ENCODE measurements at places on chromosomes 5 and 9.

GRCh38 chr9:3762076-3762475 is 236.3 kb upstream of the RFX3 start:
- H3K4me1 ChIP-seq = no peaks in the 10 kb centered on the region
- H3K36me3 ChIP-seq = no peaks in the 10 kb centered on the region
- H3K27me3 ChIP-seq = no peaks in the 10 kb centered on the region
- no peak for DNase-seq
- no peak overlapping the region for H3K4me3 ChIP-seq

DNA sequence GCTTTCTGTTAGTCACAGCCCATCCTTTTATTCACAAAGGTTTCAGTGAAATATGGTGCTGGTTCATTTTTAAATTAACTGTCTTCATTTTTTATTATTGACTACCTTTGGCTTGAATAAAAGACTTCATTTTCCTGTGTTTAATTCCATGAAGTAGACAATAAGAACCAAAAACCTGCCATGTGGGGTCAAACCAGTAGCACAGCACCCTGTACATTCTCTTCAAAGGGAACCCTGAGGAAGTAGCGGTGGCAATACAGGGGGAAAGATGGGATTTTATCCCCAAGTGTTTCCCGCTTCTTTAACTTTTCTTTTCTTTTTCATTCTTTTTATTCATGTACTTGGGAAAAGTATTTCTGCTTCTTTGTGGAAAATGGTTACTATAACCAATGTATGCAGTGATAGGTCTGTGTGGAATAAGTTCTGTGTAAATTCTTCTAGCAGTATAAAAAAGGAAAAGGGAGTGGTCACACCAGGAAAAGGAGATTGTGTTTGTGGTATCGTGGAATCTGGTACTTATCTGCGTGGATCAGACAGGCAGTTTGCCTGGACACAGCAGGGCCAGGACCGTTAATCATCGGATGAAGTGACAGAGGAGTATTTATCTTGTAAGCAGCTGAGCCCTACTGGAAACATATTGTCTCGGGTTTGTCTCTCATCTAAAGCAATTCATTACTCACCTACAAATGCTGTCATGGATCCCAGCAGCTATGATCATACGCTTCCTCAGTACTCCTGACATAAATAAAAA is 94.2 kb downstream of the PPIC start:
- H3K36me3 ChIP-seq = peaks cover 5% of the 10 kb centered on the region
- peaks cover 9% of the 10 kb centered on the region for H3K4me1 ChIP-seq
- DNase-seq = no peak

DNA sequence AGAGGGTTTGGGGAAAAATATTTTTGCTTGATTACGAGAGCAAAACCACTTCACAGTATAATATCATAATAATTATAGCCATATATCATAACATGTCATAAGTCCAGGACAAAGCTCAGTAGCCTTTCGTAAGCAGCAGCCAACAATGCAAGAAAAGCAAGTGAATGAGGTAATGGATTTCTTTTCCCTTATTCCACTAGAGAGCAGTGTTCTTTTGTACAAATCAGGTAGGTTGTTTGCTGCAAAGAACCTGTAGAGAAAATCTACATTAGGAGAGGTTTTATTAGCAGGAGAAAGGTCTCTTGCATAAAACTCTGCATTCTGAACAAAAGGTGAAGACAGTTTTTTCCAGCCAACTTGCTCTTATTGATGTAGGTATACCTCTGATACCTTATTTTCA is 1033.4 kb downstream of the TLE4 start:
- H3K36me3 ChIP-seq = no peaks in the 10 kb centered on the region
- no peaks in the 10 kb centered on the region for H3K4me1 ChIP-seq
- no peak overlapping the region for H3K4me3 ChIP-seq

DNA sequence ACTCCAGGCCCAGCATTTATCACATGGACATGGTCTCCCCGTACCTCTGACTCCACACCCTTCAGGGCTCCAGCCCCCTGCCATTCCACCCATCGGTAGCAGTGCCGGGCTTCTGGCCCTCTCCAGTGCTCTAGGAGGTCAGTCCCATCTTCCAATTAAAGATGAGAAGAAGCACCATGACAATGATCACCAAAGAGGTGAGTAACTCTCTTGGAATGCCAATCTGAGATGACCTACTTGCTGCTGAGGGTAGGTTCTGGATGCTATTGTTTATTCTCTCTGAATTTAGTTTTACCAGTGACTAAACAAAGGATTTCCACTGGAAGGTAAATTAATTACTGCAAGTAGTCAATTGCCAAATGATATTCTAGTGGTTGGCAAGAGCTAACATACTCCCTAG is 80.8 kb downstream of the TLE4 start:
- H3K4me3 ChIP-seq = no peak overlapping the region
- no peaks in the 10 kb centered on the region for H3K27me3 ChIP-seq
- H3K4me1 ChIP-seq = no peaks in the 10 kb centered on the region
